Pons (tissue), 1 donor: ENCODE measurements at places on chromosomes 1 and 21.
A peak's percentile ranks its signal among the peaks of the same experiment; 100 is the strongest.

DNA sequence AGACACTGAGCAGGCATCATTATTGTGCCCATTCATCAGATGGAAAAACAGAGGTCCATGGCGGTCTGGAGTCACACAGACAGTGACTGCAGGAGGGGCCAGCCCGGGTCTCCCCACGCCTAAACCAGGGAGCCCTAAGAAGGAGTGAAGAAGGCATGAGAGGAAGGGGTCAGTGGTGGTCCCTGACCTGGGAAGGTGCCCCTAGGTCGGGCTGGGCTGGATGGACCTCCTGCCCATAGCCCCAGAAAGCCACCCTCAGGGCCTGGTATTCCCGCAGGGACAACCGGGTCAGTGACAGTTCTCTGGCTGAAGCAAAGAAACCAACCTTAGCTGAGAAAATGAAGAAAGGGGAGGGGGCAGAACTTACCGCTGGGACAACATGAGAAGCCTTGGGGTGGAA, 163.4 kb upstream of the C1orf174 start:
- DNase-seq, result no peak

- DNase-seq, result no peak
Observed at GRCh38 chr1:49364676-49365075, 588.0 kb upstream of the BEND5 start.

GRCh38 chr1:54070171-54070837, 16.9 kb downstream of the TCEANC2 start:
- DNase-seq, result peak; percentile 86

DNA sequence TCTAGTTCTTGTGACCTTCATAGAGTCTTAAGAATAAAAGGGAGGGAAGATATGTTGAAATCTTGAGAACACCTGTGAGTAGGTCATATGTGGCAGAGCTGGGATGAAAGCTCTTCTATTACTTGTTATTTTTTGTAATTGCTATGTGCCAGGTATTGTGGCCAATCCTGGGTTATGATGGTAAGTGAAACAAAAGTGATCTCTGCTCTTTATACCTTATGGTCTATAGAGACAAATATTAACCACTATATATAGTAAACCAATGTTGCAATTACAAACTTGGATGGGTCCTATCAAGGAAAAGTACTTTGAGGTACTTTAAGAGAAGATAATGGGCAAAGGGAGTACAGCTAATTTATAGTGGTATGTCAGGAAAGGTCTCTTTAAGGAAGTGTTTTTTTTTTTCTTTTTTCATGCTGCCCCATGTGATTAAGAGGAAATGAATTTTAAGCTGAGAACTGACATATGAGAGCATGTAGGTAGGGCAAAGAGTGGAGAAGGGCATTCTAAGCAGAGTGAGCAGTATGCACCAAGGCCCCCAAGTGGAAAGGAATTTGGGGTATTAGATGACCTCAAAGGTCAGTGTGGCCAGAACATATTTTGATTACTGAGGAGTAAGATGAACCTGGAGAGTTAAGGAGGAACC, 43.3 kb downstream of the POU2F1 start:
- DNase-seq, result no peak
